NCI-H345 (cell line): ENCODE measurements at places on chromosomes 3 and 15.
A peak's percentile ranks its signal among the peaks of the same experiment; 100 is the strongest.

DNA sequence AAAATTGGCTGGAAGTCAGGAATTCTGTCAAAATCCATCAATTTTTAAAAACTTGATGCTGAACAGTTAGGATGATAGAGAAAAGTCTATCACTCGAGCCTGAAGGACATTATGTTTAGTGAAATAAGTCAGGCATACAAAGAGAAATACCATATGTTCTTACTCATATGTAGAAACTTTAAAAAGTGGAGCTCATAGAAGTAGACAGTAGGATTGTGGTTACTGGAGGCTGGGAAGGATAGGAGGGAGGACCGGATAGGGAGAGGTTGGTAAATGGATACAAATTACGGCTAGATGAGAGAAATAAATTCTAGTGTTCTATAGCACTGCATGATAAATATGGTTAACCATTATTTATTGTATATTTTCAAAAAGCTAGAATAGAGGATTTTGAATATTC lies 389.5 kb upstream of the RASGRP1 start:
- no peak for DNase-seq

DNA sequence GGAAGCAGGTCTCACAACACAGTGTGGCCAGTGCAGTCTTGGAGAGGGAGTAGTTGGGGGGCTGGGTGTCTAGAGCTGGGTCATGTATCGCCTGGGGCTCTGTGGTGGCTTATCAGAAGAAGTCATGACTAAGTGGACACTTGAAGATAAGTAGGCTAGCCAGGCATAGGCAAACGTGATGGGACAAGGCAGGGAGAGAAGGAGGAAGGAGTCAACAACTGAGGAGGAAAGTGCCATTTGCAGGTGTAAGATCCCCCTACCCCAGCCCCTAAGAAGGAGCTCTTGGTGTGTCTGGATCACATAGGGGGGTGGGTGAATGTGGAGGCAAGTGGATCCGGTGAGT lies 352.3 kb downstream of the LRTM1 start:
- no peak for DNase-seq

- DNase-seq = peak; percentile 68
Observed at GRCh38 chr3:59660852-59661625, 611.2 kb upstream of the CFAP20DC start.

GRCh38 chr15:65233696-65234095 lies 22.4 kb upstream of the CILP start:
- no peak for DNase-seq

DNA sequence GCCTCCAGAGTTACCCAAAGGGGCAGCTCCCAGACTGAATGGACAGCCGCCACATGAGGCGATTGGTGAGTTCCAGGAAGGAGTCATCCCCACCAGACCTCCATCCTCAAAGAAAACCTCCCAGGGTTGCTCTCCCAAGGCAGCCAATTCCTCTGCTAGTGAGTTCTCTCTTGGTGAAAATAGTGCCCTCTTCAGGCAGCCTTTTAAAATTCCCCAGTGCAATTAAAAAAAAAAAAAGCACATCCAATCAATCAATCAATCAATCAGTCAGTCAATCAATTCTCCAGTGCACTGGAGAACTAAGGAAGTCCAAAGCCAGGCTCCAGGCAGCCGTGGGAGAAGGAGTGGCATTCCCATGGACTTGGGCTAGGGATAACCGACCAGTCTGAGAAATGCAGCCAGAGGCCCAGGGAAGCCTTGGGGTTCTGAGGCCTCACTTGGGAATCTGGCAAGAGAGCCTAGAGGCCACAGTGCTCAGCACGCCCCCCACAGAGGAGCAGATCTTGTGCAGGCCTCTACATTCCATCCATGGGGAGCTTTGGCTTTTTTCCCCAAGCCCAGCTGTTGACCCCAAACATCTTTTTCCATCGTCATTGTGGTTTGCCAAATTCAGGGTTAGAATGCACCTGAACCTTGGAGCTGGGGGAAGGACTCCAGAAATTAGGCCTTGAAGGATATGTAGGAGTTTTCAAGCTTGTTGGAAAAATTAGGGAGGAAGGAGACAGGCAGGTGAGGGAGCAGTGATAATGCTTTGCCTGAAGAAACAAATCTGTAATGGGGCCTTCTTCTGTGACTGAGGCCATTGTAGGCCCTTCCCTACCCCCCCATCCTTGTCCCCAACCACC lies 4.8 kb downstream of the PAQR5 start:
- no peak for DNase-seq
